ENCODE measurements at places on chromosomes 4 and X. TPM values are rescaled to one million over a fixed set of nuclear protein-coding genes. Genes with fewer than 3 reads are reported as not detected.

DNA sequence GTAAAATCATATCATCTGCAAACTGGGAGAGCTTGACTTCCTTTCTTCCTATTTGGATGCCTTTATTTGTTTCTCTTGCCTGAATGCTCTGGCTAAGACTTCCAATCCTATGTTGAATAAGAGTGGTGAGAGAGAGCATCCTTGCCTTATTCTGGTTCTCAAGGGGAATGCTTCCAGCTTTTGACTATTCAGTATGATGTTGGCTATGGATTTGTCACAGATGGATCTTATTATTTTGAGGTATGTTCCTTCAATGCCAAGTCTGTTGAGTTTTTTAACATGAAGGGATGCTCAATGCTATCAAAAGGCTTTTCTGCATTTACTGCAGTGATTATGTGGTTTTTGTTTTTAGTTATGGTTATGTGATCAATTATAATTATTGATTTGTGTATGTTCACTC lies 2144.6 kb upstream of the TENM3 start:
- no peak for DNase-seq

DNA sequence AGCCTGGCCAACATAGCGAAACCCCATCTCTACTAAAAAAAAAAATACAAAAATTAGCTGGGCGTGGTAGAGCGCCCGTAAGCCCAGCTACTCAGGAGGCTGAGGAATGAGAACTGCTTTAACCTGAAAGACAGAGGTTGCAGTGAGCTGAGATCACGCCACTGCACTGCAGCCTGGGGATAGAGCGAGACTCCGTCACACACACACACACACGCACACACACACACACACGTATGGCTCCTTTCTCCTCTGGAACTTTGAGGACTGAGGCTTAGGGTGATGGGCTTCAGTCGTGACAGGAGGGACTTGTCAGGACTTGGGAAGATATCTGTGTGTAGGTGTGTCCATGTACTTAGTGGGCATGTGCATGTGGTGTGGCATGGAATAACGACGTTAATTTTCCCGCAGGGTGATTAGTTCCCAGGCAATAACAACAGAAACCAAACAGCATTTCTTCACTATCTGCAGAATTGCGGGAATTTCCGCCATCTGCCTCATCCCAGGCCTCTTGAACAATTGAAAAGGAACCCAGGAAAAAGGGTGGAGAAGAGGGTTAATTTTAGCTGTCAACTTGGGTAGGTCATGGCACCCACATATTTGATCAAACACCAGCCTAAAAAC lies 47.7 kb downstream of the RWDD4 start:
- no peak for DNase-seq

DNA sequence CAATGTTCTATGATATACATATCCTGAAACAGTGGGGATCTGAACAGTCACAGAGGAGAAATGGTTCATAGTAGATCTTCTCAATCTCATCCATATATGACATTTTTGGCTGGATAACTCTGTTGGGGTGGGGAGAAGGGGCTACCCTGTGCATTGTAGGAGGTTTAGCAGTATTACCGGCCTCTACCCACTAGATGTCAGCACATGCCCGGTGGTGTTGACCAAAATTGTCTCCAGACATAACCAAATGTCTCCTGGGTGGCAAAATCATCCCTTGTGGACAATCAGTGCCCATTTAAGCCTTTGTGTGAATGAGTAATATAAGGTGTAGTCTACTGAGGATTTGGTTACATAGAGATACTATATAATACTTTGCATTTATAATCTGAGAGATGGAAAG lies 89.9 kb downstream of the PLS3 start:
- DNase-seq = no peak

GRCh38 chr4:152951348-152951747 lies 15.2 kb downstream of the FHDC1 start:
- DNase-seq = no peak

DNA sequence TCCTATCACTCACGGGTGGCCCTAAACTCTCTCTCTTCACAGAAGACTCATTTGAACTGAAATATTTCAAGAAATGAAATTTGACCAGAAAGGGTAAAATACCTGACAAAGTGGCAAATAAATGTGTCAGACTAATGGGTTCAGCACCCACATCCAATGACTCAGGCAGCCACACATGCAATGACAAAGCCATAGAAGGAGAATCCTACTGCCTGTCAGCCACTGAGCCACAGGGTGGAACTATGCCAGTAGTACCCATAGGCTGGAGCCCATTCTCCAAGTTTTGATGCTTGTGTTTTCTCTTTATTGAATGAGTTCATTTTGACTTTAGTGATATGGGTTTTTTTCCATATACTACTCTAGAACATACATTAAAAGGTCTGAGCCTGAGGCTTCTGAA lies 179.0 kb downstream of the BEND2 start:
- DNase-seq = no peak

DNA sequence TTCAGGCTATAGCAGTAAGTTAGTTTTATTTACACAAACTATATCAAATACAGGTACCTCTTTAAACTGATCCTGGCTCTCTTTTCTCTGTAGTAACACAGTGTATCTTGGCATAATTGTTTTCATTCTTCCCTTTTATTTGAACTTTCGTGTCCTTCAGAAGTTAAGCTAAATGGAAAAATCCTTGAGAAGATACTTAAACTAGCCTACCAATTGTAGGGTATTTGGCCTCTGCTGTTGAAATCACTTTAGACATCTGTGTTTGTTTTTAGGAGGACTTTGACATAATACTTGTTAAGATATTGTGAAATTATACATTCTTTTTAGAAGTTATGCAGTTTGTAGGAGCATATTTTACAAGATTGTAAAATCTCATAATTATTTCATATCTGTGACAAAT lies 90.3 kb upstream of the GK2 start:
- peak; percentile 14 for DNase-seq

GRCh38 chrX:47169726-47170515 lies 23.7 kb upstream of the UBA1 start:
- DNase-seq = no peak

GRCh38 chr4:11505221-11505971 lies 76.7 kb upstream of the HS3ST1 start:
- DNase-seq = no peak

GRCh38 chrX:151287954-151288353 lies 109.1 kb upstream of the VMA21 start:
- no peak for DNase-seq

The RTL9 gene
- polyA plus RNA-seq = 0.44 TPM

The HELT gene
- polyA plus RNA-seq = not detected

The TMPRSS11F gene
- 0.18 TPM for polyA plus RNA-seq

The HSD17B13 gene
- 0.73 TPM for polyA plus RNA-seq

The RIBC1 gene
- polyA plus RNA-seq = 2.7 TPM

The ATP1B4 gene
- not detected for polyA plus RNA-seq
